ENCODE measurements at places on chromosomes 6 and 20. TPM values are rescaled to one million over a fixed set of nuclear protein-coding genes. Genes with fewer than 3 reads are reported as not detected.

DNA sequence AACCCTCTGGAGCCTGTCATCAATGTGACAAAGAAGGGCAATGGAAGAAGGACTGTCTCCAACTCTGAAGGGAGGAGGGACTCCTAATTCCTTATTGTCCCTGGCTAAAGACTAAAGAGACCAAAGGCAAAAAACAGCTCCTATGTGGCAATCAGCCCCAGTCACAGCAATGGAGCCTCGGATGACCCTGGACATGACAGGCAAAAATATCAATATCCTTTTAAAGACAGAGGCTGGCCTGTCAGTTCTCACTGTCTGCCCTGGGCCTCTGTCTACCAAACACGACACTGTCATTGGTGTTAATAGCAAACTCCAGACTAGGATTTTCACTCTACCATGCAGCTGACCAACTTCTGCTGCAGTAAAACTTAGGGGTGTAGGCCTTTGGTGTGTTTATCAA is 38.0 kb upstream of the POU5F1 start:
- DNase-seq, result no peak
- peaks cover 2% of the 10 kb centered on the region for H3K4me1 ChIP-seq
- H3K4me3 ChIP-seq, result no peak overlapping the region

The TFAP2D gene
- not detected for total RNA-seq

GRCh38 chr6:157092736-157093135 is 230.6 kb downstream of the TMEM242 start:
- H3K4me3 ChIP-seq, result no peak overlapping the region
- H3K27ac ChIP-seq, result no peak overlapping the region
- no peaks in the 10 kb centered on the region for H3K36me3 ChIP-seq
- H3K4me1 ChIP-seq, result peaks cover 19% of the 10 kb centered on the region

- H3K36me3 ChIP-seq, result no peaks in the 10 kb centered on the region
- no peak overlapping the region for H3K4me3 ChIP-seq
- no peak overlapping the region for H3K27ac ChIP-seq
Observed at GRCh38 chr20:52482044-52482443, 290.5 kb upstream of the ZFP64 start.

All from sigmoid colon (tissue), 7 donors.